ENCODE measurements at places on chromosomes 4 and X.

DNA sequence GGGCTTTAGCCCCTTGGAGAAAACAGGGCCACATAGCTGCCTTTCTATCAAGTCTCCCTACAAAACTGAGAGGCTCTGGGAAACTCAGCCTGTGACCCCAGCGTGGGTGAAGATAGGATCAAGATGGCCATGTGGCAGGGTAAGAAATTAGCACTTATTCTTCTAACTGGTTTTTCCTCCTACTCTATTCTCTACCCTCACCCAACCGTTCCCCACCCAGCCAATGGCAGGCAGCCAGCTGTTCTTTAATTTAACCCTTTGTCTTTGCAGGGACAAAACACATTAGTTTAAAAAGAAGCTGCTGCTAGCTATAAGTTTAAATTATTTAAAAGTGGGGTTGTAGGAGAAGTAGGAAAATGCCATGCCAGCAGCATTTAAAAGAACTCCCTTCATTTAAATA, 2.8 kb downstream of the CLCN5 start:
- DNase-seq, result no peak

DNA sequence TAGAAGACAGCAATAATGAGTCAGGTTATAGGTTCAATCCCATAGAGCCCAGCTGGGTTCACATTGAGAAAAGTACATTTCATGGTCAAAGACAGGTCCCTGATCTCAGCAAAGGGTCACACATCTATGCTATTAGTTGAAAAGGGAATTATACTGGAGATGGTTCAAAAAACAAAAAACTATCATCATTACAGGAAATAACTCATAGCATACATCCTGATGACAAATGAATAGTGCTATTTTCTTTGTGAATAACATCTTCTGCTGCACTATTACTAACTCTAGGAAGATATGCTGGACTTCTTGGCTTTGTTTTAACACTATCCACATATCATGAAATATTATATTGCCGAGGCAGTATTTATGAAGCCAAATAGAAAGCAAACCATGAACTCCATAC, 202.5 kb upstream of the MAB21L2 start:
- DNase-seq, result no peak

- DNase-seq, result no peak
Measured at GRCh38 chr4:137623013-137623412, 90.7 kb upstream of the PCDH18 start.

- DNase-seq, result no peak
Measured at GRCh38 chr4:186676531-186677161, 47.0 kb downstream of the FAT1 start.

DNA sequence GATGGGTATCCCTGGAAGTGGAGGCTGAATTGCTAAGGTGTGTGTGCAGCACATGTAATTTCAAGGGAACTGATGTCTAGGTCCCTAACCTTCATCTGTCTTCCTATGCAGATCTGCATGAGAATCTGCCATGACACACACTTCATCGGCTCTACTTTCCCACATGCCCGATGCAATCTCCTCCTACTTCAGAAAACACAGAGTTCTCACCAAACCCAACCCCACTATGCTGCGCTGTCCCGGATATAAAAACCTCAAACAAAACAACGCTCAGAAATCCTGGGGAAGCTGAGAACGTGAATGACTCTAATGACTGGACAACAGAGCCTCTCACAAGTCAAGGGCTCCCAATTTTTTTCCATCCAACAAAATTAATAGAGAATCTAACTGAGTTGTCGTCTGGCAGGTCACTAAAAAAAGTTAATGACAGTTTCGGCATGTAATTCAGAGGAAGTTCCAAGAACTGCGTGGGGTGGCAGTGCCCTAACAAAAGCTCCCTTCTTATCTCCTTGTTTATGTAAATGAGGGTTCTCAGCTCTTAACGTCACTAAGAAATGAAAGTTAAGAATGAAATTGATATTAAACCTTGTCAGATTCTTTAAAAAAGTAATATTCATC, 39.0 kb downstream of the STX18 start:
- DNase-seq, result no peak

- no peak for DNase-seq
Measured at GRCh38 chr4:3267576-3268394, 18.8 kb downstream of the MSANTD1 start.

DNA sequence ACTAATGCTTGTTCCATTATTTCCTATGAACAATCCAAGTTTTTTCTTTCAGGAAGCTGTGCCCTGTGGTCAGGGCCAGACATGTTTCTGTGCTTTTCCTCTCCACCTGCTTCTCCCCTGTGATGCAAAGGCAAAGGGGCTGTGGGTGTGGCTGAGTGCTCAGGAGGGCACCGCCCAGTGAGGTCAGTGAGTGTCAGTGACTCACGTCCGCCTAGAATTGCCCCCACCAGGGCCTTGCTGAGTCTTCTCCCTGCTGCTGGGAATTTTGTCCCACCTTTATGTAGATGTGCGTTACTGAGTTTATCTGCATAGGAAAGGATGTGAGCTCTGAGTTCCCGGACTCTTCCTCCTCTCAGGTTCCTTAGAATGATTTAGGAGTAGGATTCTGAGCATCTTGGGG, 283.2 kb downstream of the DCHS2 start:
- peak; percentile 38 for DNase-seq

GRCh38 chrX:131359611-131360010, 70.5 kb upstream of the IGSF1 start:
- DNase-seq, result no peak

All from LoVo (cell line).